ENCODE measurements at places on chromosomes 4 and X.

DNA sequence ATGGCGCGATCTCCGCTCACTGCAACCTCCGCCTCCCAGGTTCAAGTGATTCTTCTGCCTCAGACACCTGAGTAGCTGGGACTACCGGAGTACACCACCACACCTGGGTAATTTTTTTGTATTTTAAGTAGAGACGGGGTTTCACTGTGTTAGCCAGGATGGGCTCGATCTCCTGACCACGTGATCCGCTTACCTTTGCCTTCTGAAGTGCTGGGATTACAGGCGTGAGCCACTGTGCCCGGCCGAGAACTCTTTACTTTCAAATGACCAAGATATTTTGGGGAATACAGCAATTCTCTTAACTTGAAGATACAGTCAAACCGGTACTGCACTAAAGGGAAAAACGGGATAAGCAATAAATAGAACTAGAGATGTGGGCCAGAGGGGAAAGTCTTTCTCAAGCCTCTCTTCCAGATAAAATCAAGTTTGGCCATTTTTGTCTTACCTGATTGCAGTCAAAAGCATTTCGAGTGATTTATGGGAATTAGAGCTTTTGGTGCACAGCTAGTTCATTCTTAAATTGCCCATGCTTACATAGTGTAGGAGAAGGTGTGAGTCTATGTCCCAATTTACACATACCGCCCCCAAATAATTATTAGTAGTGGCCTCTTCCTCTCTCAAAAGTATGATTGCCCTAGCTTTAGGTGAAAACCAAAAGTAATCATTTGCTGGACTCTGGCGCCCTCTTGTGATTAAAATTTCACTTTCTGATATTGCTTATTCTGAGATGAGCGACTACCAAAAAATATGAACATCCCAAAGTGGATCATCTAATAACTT, 53.2 kb upstream of the ABCG2 start:
- DNase-seq = no peak

- DNase-seq = no peak
Observed at GRCh38 chr4:123783151-123783790, 386.7 kb downstream of the SPRY1 start.

- no peak for DNase-seq
Observed at GRCh38 chr4:120812216-120812615, 110.3 kb downstream of the PRDM5 start.

DNA sequence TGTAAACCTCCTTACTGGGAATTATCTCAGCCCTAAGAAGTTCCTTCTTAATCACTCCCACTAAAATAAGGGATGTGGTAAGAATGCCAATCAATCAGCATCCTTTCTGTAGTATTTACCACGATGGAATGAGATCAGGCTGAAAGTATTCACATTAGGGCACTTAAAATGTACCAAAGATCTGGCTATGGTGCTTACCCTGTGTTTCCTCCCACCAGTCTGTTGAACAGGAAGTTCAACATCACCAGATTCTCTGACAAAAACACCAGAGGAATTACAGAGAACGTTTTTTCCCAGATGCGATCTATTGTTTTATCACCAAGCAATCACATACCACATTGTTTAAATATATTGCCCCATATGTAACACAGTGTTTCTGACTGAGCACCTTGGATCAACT, 2.1 kb upstream of the CLCN3 start:
- no peak for DNase-seq

DNA sequence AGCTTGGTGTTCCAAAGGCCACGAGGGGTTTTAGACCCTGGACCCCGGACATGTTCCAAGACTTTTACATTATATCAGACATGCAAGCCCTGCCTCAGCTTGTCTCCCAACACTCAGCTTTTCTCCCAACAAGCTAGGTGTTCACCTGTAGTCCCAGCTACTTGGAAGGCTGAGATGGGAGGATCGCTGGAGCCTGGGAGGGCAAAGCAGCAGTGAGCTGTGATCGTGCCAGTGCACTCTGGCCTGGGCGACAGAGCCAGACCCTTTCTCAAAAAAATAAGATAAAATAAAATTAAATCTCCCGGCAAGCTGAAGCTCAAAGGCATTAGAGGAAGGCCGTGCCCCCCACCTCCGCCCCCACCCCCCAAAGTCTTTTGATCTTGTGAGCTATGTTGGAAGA, 13.7 kb downstream of the CTAG1A start:
- no peak for DNase-seq

GRCh38 chr4:18803781-18804180, 782.2 kb upstream of the LCORL start:
- DNase-seq = no peak

DNA sequence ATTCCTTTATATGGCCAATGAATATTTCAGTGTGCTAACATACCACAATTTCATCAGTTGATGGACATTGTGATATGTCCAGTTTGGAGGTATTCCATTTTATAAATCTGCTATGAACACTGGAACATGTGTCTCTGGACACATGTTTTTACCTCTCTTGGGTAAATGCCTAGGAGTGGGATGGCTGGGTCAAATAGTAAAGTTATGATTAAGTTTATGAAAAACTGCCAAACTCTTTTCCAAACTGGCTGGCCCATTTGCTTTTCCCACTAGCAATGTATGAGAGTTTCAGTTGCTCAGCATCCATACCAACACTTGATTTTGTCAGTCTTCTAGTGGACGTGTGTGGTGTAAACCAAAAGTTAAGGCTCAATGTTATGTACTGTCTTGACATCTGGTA, 40.5 kb downstream of the CEP44 start:
- no peak for DNase-seq

- no peak for DNase-seq
Observed at GRCh38 chr4:124139044-124139443, 573.5 kb downstream of the ANKRD50 start.

DNA sequence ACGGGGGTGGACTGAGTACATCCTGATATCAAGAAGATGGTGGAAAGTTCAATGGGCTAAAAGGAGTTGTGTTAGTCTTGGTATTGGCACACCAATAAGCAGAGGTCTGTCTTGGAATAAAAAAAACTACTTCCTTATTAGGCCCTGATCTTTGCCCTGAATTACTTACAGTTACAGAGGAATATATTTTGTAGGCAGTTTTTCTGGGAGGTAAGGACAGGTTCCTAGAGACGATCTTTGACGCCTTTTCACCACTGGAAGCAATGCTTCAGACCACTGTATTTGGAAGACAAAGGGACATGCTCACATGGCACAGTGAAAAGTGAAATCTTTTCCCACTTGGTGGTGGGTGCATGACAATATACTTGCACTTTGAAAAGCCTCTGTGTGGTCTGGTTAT, 618 bp upstream of the XK start:
- no peak for DNase-seq

Measured in amygdala (tissue), 56 donors.